ENCODE measurements at places on chromosomes 13 and 19.

GRCh38 chr13:93476175-93476574, 249.6 kb downstream of the GPC6 start:
- no peak for DNase-seq

DNA sequence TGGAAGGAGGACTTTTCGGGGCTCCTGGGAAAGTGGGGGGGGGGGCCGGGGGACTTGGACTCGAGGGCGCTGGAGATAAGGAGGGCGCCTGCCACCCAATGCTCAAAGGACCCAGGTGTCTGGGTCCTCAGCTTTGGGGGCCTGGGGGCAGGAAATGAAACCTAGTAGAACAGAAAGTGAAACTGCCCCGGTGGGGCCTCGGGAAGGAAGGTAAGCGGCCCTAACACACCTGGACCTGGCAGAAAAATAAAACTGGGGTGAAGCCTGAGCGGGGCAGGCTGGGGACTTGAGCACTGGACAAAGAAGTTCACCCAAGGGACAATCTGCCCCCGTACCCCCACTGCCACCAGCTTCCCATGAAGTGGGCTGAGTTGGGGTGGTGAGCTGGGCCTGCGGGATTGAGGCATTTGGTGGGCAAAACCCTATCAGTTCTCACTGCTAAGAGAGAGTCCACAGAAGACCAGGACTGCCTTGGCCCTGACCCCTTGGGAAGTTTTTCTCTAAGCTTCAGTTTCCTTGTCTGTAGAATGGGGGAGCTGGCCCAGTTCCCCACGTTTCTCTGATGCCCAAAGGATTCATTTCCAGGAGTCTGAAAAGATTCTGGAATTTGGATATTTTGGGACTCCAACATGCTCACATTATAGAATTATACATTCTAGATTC, 2.3 kb downstream of the PRKD2 start:
- peak; percentile 41 for DNase-seq

- no peak for DNase-seq
Observed at GRCh38 chr13:76965759-76966421, 17.6 kb downstream of the ACOD1 start.

DNA sequence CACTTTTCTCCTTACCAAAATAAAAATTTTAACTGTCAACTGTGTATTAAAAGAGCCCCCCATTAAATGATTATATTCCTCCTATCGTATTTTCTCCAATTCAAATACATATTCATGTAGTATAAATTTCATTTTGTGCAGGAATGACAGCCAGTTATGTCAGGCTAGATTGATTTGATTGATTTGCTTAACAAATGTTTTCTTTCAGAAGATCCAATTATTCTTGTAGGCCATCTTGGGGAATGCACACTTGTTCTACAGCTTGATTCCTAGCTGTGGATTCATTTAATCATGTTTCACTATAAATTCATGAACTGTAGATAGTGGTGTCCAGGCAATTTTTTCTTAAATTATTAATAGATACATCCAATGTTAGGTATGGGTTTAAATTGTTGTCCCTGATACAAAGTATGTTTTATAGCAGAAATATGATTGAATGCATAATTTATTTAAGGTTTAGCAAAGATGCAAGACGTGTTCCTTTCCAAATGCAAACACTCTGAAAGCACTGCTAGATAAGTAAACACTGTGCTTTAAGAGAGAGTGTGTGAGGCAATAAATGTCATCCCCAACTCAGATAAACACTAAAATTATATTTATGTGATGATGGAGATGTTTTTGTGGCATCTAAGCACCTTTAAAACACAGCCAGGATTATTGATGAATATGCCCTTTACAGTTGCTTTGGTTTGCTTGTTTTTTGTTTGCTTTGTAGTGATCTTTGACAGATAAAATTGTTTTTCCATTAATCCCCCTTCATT, 531.1 kb downstream of the DCT start:
- no peak for DNase-seq

GRCh38 chr19:14505488-14506239, 9.7 kb upstream of the GIPC1 start:
- peak; percentile 60 for DNase-seq

GRCh38 chr19:45902651-45903625, 525 bp upstream of the MYPOP start:
- DNase-seq = peak; percentile 100

DNA sequence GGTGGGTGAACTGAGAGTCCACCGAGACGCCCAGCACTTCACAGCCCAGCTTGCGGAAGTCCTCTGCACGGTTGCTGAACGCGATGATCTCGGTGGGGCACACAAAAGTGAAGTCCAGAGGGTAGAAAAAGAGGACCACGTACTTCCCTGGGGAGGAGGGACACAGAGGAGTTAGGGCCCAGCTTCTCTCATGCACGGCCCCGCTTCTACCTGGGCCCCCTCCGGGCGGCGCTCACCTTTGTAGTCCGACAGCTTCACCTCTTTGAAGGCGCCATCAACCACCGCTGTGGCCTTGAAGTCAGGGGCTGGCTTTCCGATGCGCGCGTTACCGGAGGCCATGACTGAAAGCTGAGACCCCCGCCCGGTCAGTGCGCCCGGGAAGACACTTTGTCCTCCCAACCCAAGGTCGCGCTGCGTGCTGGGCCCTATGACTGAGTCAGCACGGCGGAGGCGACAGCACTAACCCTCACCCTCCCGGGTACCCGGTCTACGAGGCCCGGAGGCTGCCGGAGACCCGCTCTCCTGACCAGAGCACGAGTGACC, 606 bp downstream of the PRDX2 start:
- no peak for DNase-seq

DNA sequence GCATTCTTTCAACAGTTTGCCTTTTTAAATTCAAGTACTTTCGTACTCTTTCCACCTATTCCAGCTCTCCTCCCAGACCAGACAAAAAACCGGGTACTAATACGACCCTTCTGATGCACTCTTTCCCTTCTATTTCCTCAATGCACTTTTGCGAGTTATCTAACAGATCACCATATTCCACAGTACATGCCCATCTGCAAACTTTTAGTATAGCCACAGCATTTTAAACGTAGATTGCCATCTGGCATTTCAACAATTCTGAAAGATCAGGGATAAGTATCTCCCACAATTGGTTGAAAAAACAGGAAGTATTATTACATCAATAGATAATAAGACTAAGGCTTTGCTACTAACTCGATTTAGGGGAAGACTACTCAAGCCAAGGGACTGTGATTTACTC, 31.5 kb downstream of the RBM26 start:
- DNase-seq = no peak

DNA sequence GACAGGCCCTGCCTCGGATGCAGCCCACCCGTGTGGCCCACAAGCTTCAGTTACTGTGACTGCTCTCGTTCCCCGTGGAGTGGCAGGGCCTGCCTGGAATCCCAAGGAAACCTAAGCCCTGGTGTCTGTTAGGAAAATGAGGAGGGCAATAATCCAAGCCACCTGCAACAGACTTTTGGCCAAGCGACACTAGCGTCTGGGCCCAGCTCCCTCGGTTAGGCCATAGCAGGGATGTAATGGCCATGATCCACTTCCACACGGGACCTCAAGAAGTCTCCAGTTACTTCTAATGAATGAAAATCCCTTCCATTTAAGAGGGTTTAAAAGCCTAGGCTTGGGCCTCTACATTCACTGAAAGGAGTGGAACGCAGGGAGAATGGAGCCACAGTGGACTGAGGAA, 8.9 kb downstream of the ZC3H4 start:
- DNase-seq = no peak

DNA sequence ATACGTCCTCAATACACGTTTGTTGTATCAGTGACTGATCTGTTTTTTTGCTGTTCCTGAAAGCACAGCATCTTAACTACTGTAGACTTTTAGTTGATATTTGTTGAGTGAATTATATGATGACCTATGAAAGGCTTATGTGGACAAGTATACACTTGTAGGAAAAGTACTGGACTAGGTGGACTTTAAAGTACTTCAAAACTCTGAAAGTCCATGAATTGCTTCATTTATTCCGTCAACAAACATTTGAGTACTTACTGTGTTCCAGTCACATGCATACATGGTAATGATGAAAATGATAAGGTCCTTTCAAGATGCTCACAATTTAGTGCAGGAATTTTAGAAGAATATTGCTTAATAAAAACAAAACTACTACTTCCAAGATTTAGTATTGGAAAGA, 3.1 kb downstream of the WDFY2 start:
- DNase-seq = no peak

DNA sequence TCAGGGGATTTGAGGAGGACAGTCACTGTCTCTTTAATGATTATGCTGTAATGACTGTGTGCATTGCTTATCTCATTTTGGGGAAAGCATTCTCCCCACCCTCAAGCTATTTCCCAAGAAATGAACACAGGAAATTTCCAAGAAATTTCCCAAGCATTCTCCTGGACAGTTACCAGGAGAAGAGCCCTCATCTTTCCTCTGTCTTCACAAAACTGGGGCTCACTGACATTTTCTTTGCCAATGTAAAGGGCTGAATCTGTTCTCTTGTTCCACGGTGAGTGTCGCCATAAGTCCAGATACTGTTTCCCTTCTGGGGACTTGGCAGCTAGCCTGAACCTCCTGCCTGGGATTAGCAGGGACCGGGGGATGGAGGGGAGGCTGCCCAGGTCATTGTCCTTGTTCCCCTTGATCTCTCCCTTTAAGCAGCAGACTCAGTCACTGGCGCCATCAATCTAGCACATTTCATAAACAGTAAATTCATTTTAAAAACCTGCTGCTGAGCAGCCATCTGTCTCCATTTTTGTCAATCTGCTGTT, 172.8 kb downstream of the DNAJC15 start:
- DNase-seq = no peak

DNA sequence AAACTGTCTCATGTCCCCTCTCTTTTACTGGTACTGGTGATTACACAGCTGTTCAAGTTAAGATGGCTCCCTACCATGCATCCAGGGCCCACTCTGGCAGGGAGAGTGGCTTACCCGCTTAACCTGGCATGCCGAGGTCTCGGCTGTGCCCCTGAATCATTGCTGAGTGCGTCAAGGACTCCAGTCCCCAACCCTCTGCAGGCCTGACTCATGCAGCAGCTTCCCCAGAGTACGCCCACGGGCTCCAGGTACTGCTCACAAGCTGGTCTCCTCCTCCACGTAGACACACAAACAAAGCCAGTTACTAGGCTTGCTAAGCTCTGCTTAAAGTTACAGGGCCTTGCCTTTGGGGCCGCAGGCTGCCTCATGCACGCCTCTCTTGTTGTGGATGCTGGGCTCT, 447.4 kb downstream of the COG6 start:
- no peak for DNase-seq

- DNase-seq = no peak
Observed at GRCh38 chr13:59447846-59448620, 715.7 kb downstream of the DIAPH3 start.

DNA sequence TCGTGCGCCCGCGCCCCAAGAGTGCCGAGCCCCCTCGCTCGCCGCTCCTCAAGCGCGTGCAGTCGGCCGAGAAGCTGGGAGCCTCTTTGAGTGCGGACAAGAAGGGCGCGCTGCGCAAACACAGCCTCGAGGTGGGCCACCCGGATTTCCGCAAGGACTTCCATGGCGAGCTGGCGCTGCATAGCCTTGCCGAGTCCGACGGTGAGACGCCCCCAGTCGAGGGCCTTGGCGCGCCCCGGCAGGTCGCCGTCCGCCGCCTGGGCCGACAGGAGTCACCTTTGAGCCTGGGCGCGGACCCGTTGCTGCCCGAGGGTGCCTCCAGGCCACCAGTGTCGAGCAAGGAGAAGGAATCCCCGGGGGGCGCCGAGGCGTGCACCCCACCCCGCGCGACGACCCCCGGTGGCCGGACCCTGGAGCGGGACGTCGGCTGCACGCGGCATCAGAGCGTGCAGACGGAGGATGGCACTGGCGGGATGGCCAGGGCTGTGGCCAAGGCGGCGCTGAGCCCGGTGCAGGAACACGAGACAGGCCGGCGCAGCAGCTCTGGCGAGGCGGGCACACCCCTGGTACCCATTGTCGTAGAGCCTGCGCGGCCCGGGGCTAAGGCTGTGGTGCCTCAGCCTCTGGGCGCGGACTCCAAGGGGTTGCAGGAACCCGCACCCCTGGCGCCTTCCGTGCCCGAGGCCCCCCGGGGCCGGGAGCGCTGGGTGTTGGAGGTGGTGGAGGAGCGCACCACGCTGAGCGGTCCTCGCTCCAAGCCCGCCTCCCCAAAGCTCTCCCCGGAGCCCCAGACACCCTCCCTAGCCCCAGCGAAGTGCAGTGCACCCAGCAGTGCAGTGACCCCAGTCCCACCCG, 7.1 kb downstream of the DNASE2 start:
- no peak for DNase-seq

GRCh38 chr13:63327584-63327983, 1911.9 kb upstream of the PCDH20 start:
- DNase-seq = no peak

GRCh38 chr13:71290963-71291841, 575.8 kb downstream of the DACH1 start:
- no peak for DNase-seq

GRCh38 chr13:98004107-98004506, 50.6 kb downstream of the IPO5 start:
- no peak for DNase-seq

DNA sequence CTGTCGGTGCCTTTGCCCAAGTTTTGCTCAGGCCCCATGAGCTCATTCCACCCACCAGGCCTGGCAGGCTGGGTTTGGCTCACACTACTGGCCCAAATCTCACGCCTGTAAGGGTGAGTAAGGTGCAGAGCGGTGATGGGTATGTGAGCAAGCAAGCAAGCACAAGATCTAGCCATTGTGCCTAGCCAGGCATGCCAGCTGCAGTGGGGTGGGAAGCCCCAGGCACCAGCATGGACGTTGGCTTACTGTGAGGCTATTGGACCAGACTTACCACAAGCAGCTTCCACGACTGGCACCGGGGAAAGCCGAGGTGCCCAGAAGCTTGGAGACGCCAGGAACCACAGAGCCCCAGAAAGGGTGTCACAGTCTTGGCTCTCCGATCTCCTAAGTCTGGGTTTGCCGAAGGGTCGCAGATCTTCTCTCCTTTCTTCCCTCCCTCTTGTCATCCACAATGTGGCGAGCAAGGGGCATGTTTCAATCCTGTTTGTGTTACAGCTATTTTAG, 2659.4 kb upstream of the PCDH20 start:
- no peak for DNase-seq

DNA sequence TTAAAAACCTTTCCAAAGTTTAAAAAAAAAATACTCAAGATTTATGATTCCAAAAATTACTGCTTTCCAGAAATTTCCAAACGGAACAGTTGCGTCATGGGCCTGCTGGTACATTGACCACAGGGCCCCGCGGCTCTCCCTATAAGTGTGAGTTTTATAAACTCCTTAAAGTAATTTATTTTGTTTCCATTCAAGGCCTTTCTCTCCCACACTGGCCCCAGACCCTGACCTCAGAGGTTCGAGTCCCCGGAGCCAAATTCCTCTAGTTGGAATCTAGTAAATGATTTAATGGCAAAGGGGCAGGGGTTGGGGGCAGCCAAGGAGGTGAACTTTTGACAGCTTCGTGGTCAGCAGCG, 97.5 kb downstream of the INSR start:
- no peak for DNase-seq

DNA sequence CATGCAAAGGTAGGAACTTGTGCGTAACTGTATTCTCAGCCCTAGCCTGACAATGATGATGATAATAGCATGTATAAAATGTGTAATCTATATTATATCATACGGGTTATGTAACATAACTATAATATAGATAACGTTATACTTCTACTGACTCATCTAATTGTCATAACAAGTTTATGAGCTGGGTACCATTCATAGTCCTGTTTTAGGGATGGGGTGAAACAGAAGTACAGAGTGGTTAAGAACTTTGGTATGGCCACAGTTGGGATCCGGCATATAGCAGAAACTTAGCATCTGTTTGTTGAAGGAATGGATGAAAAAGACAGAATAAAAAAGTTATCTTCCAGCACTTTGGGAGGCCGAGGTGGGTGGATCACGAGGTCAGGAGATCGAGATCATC, 5.2 kb downstream of the CTU1 start:
- DNase-seq = no peak

Data from T-helper 17 cell (primary cell).